ENCODE measurements at places on chromosomes 4 and X.

DNA sequence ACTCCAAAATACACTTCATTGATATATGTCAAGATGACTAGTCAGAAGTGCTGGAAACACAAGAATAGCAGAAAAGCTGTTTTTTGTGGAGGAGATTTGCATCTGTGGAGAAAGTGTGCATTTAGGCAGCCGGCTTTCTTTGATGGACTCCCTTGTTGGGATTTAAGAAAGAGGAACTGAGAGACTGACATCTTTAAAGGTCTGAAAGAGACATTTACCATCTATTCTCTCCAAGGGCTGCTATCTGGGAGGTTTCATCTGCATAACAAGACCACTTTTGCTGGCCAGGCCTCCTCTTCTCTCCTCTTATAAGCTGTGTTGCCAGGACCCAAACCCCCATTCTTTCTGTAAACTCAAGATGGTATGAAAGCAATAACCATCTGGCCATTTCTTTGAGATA is 1065.0 kb downstream of the NLGN4X start:
- no peaks in the 10 kb centered on the region for H3K4me1 ChIP-seq
- no peak overlapping the region for H3K27ac ChIP-seq
- no peak overlapping the region for H3K4me3 ChIP-seq

DNA sequence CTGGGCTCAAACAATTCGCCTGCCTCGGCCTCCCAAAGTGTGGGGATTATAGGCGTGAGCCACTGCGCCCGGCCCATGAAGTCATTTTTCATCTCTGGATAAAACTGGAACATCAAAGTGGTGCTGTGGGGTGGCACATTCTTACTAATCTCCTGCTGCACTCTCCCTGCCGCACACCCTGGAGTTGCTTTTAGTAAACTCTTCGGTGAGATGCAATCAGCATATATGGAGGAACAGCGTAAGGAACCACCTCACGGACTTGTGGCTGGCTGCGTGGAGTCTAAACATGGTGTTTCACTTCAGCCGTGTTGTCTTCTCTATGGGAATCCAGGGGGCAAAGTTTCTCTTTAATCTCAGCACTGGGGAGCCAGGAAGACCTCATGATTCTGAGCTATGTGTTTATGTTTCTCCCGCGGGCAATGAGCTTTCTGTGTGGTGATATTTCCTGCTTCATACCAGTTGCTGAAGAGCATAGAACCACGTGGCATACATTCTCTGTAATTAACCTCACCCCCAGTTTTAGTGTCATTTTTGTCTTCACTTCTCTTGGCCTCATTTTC is 2.1 kb upstream of the RHOH start:
- H3K4me1 ChIP-seq, result no peaks in the 10 kb centered on the region
- H3K4me3 ChIP-seq, result no peak overlapping the region
- no peak for DNase-seq

DNA sequence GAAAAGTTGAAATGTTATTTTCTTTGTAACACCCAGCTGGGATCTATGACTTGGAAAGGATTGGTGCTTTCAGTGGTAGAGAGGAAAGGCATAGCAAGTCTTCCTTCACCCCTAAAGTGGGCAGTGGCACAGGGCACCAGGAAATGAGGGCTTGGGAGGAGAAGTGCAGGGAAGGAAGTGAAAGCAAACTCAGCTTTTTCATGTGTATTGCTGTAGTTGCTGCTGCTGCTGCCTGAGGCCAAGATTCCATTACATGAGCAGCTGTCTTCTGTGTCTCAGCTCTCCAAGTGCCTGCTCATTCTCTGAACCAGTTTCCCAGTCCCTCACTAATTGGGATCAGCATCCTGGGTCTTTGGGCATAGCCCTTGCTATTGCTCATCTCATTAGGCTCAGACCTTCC is 2.6 kb downstream of the HCCS start:
- H3K4me3 ChIP-seq, result no peak overlapping the region
- no peaks in the 10 kb centered on the region for H3K4me1 ChIP-seq
- no peaks in the 10 kb centered on the region for H3K27me3 ChIP-seq
- no peak for DNase-seq

DNA sequence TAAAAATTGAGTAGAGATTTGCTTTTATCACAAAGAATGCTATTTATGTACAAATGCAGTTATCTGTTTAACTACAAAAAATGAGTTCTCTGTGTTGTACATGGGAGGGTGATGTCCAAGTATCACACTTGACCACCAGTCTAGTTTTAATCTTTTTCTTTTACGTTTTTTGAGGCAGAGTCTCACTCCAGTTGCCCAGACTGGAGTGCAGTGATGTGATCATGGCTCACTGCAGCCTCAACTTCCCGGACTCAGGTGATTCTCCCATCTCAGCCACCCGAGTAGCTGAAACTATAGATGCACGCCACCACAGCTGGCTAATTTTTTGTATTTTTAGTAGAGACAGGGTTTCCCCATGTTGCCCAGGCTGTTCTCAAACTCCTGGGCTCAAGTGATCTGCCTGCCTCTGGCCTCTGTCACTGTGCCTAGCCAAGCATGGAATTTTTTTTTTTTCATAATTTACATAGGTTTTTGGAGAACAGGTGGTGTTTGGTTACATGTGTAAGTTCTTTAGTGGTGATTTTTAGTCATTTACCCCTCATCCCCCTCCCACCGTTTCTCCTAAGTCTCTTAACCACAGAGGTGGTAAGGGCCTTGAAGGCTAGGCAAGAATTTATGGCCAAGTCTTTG is 47.9 kb upstream of the RPA4 start:
- no peak overlapping the region for H3K27ac ChIP-seq
- no peaks in the 10 kb centered on the region for H3K4me1 ChIP-seq
- H3K36me3 ChIP-seq, result no peaks in the 10 kb centered on the region
- H3K27me3 ChIP-seq, result no peaks in the 10 kb centered on the region

DNA sequence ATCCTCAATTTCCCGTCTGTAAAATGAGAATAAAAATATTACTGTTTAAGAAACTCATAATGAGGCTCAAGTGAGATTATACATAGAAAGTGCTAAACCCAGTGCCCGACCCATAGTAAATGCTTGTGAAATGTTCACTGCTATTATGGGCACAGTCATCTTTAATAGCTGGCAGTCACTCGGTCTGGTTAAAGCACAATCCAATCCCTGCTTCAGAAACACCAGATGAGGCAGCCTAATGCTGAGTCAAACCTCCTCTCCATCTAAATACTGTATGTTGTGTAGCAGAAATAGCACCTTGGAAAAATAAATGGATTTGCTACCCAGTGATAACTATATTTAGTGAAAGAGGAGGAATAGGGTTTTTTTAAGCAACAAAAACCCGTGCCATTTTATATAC is 14.5 kb downstream of the EVC2 start:
- no peak for DNase-seq
- no peaks in the 10 kb centered on the region for H3K27me3 ChIP-seq
- no peak overlapping the region for H3K27ac ChIP-seq
- peaks cover 18% of the 10 kb centered on the region for H3K36me3 ChIP-seq

DNA sequence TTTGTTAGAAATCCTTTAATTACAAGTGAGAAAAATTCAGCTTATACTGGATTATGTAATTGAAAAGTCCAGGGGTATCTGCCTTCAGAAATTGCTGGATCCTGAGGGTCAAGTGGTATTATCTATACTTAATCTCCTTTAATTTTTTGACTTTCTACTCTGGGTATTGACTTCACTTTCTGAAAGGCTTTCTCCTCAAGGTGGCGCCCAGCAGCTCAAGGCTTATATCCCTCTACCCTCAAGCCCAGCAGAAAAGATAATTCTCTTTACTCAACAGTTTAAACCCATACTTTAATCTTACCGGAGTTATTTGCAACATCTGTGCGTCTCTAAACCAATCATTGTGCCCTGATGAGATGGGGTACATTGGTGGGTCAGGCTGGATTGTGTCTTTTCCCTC is 129.5 kb downstream of the LARP7 start:
- no peak overlapping the region for H3K4me3 ChIP-seq
- H3K27me3 ChIP-seq, result no peaks in the 10 kb centered on the region
- DNase-seq, result no peak
- no peaks in the 10 kb centered on the region for H3K4me1 ChIP-seq
- H3K27ac ChIP-seq, result no peak overlapping the region

GRCh38 chrX:115393271-115393670 is 103.8 kb downstream of the LUZP4 start:
- no peak for DNase-seq
- no peak overlapping the region for H3K4me3 ChIP-seq
- no peaks in the 10 kb centered on the region for H3K27me3 ChIP-seq
- peaks cover 3% of the 10 kb centered on the region for H3K4me1 ChIP-seq
